ENCODE measurements at places on chromosomes 4 and X.

GRCh38 chrX:12975670-12975965 is 708 bp downstream of the TMSB4X start:
- no peak for DNase-seq

- no peak for DNase-seq
These were observed 563.0 kb upstream of the NR3C2 start for GRCh38 chr4:149005191-149005590.

DNA sequence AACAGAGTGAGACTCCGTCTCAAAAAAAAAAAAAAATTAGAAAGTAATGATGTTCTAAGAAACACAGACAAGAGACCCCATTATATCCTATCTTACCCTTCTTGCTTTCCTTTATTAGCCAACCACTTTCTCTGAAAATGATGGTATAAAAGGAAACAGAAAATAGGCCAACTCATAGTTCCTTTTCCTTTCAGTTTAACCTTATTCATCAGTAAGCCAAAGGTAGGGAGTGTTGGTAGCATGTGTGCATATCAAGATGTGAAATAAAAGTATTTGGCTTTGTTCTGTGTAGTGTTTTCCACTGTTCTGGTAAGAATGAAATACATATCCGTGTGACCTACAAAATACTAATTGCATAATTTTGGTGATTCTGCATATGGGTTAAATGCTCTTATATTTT is 266.6 kb downstream of the ZNF674 start:
- no peak for DNase-seq

GRCh38 chr4:172657081-172657480 is 511.5 kb upstream of the GALNT7 start:
- DNase-seq: no peak

GRCh38 chr4:57490520-57491255 is 380.5 kb upstream of the IGFBP7 start:
- DNase-seq: no peak

DNA sequence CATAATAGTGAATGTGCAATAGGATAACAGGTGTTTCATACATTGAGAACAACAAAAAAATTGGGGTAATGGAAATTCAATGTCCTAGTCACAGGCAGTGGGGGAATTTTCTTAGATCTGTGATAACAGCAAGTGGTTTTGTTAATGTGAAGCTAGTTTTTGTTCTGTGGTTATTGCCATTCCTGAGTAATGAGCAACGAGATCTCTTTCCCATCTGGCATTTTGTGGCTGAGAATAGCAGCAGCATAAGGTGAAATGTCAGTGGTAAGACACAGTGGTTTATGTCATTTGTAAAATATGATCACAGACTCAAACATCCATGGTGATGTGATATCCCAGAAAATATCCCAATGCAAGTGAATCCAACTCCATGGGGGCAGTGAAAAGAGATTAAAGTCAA is 497.5 kb downstream of the KCNIP4 start:
- no peak for DNase-seq

Measured in ELF-1 (cell line).